Left hindlimb (tissue), 1 donor: ENCODE measurements at places on chromosomes 6 and 20.

- no peak for DNase-seq
These were observed 171.5 kb downstream of the PHF3 start for GRCh38 chr6:63807056-63807455.

- DNase-seq: no peak
These were observed 8.0 kb downstream of the HTR1B start for GRCh38 chr6:77455271-77455670.

DNA sequence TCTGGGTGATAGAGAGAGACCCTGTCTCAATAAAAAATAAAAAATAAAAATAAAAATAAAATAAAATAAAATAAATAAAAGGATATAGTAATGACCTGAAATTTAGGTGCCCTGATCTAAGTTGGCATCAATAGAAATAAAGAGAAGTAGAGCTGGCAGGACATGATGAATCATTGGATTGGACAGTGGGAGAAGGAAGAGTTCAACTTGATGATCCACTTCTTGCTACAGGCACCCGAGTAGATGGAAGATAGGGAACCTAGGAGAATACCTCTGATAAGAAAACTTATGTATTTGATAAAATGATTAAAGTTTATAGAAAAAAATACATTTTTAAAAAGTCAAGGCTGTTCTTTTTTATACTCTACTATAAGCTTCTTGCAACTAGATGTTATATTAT is 79.0 kb downstream of the ADTRP start:
- DNase-seq: no peak

DNA sequence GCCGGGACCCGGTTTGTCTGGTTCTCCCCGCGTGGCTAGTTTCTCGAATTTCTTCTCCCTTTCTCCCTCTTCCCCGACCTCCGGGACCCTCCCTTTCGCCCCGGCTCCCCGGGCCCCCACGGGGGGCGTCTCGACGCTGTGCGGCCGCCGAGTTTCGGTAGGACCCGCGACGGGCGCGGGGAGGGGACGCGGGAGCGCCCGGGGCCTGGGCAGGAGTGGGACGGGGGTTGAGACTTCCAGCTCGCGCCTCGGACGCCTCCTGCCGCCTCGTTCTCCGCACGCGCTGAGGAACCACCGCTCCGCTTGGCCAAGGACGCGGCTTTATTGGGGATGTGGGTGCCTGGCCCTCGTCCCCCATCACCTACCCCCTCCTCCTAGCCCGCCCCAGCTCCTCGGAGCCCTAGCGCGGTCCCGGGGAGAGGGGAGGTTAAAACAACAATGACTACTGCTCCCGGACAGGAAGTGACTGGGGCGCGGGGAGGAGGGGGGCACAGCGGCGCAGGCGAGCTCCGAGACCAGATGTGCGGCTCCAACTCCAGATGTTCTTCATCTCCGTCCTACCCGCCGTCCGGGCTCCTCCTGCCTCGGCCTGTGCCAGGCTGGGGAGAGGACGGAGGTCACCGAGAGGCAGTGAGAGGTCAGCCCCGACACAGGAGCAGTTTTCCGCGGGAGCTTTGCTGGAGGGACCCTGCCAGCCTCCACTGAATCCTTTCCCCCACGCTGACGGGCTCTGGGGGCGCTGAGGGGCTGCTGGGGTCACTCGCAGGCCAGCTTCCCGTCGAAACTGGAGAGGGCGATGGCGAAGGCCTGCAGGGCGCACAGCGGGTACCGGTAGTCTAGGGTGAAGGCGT is 917 bp upstream of the TEAD3 start:
- peak; percentile 91 for DNase-seq

GRCh38 chr20:45853484-45853883 is 3.7 kb downstream of the ACOT8 start:
- no peak for DNase-seq

DNA sequence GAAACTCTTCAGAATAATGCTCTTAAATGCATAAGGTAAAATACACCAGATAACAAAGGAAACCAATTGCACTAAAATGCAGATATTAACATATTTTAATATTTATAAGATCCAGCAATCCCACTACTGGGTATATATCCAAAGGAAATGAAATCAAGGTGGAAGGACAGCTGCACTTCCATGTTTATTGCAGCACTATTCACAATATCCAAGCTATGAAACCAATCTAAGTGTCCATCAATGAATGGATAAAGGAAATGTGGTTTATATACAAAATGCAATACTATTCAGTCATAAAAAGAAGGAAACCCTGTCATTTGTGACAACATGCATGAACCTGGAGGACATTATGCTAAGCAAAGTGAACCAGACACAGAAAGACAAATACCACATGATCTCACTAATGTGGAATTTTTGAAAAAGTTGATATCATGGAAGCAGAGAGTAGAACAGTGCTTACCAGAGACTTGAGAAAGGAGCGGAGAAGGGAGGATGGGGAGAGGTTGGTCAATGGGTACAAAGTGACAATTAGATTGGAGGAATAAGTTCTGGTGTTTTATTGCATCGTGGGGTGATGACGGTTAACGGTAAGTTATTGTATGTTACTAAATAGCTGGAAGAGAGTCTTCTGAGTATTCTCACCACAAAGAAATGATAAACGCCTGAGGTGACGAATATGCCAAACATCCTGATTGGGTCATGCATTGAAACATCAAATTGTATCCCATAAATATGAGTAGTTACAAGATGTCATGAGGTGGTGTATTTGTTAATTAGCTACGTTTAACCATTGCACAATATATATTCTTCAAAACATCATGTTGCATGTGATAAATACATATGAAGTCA is 37.9 kb upstream of the RNF24 start:
- DNase-seq: no peak

GRCh38 chr6:160088069-160088783 is 33.4 kb upstream of the SLC22A1 start:
- DNase-seq: peak; percentile 76

- no peak for DNase-seq
These were observed 247.6 kb downstream of the ARID1B start for GRCh38 chr6:157024745-157025144.

DNA sequence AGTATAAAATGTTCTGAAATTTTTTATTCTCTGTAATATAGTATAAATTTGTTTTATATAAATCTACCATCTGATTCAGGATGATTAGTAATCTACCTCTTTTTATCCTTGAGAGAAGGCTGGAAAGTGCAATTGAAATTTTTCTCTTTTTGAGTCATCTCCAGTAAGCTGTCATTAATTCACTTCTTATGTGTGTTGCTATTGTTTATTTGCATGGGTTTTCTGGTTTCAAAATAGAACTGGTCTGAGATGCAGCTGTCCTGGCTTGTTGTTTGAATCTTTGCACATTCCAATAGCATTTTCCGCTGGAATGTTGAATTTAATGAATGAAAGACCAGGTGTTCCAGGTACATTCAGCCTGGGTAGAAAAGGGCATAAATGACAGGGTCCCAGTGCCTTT is 24.3 kb upstream of the TAB2 start:
- DNase-seq: no peak

- no peak for DNase-seq
These were observed 3.8 kb upstream of the SIRPB1 start for GRCh38 chr20:1623501-1624205.

GRCh38 chr20:34179637-34180360 is 61.4 kb upstream of the ASIP start:
- DNase-seq: no peak

DNA sequence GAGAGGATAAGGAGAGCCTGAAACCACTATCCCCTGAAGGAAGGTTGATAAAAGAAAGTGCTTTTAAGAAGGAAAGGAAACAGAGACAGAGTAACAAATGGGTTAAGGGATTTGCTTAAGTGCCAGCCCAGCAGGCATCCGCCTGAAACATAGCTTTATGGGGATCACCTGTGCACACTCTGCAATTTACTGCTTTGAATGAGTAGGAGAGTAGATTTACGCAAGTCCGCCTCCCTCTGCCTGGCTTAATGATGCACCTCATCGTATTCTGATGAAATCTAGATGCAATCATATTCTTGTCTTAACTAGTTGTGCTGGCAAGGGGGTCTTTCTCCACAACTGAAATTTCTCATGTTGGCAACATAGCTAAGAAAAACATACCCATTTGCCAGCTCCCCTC is 101.1 kb upstream of the ID4 start:
- DNase-seq: no peak

DNA sequence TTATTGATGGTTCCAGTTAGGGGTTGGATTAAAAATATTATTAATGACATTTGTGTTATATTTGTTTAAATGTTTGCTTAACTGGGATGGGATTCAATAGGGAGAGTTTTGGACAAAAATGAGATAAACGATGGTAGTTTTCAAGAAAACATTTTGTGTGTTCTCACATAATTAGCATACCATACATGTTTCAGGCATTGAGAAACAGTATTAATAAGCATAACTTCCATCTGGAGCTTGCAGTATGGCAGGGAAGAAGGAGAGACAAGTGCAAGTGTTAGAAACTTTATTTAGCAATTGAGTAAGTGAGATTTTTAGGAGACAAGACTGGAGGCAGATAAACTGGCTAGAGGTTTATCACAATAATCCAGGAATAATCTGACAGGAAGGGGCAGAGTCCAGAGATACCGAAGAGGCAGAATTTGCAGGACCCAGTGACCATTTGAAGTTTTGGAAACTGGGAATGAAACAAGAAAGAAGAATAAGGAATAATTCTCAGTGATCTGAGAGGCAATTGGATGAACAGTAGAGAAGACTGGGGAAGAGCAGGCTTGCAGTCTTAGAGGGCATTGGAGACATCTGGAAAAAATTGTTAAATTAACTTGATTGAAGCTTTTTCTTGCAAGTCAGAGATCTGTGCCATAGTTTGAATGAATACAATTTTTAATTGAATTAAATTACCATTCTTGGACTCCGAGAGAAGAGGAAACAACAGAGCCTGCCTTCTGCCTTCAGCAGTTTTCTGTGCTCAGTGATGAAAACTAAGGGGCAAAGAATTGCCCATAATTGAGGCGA is 73.0 kb upstream of the PTCHD4 start:
- DNase-seq: no peak
